ENCODE measurements at places on chromosomes 13 and 19. TPM values are rescaled to one million over a fixed set of nuclear protein-coding genes. Genes with fewer than 3 reads are reported as not detected.

TEX29 gene
- polyA plus RNA-seq: 0.59 TPM

TGFBR3L gene
- 0.39 TPM for polyA plus RNA-seq

SPINT2 gene
- polyA plus RNA-seq: 330 TPM

VSTM1 gene
- not detected for polyA plus RNA-seq

DNA sequence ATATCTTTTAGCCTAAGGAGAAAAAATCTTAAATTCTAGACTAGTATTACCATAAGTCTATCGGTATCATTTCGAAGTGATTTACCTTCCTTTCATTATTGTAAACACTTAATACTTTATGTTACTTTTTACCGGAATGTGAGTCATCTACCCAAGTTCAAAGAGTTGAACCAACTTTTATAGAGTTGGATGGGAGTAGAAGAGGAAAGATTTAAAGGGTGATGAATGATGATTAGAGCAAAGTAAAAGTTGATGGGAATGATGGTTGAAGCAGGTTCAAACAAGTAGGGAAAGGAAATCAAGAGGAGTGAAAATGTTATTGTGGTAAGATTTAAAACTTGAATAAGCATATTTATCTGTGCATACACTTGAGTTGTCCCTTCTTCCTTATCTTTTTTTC, 11.3 kb upstream of the LPAR6 start:
- DNase-seq: no peak

GRCh38 chr13:37923236-37923635, 53.7 kb upstream of the TRPC4 start:
- DNase-seq: no peak

GRCh38 chr13:109803825-109804224, 17.4 kb upstream of the IRS2 start:
- DNase-seq: no peak

DNA sequence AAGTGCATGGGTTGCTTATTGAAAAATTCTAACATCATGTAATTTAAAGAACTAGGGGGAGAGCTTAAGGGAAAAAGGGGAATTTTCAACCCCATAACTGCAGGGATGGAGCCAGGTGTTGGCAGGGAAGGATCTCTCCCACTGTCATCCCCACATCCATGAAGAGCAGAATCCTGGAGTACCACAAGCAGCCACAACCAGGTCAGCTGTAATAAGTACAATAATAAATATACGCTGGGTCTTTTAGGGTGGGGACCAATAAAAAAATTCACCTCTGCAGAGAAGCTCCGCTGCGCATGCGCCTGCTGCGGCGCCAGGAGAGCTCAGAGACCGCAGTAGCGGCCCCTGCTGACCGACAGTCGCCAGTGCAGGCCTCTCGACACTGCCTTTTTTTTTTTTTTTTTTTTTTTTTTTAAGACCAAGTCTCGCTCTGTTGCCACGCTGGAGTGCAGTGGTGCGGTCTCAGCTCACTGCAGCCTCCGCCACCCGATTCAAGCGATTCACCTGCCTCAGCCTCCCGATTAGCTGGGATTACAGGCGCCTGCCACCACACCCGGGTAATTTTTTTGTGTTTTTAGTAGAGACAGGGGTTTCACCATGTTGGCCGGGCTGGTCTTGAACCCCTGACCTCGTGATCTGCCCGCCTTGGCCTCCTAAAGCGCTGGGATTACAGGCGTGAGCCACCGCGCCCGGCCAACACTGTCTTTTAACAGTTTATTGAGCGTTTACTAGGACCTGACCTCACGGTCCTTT, 2.5 kb upstream of the EEF2 start:
- DNase-seq: peak; percentile 79

- no peak for DNase-seq
Measured at GRCh38 chr13:103926118-103926517, 859.9 kb upstream of the SLC10A2 start.

GRCh38 chr13:53921473-53921872, 892.9 kb downstream of the OLFM4 start:
- DNase-seq: no peak

- DNase-seq: no peak
Measured at GRCh38 chr13:30744056-30744680, 8.8 kb downstream of the ALOX5AP start.

DNA sequence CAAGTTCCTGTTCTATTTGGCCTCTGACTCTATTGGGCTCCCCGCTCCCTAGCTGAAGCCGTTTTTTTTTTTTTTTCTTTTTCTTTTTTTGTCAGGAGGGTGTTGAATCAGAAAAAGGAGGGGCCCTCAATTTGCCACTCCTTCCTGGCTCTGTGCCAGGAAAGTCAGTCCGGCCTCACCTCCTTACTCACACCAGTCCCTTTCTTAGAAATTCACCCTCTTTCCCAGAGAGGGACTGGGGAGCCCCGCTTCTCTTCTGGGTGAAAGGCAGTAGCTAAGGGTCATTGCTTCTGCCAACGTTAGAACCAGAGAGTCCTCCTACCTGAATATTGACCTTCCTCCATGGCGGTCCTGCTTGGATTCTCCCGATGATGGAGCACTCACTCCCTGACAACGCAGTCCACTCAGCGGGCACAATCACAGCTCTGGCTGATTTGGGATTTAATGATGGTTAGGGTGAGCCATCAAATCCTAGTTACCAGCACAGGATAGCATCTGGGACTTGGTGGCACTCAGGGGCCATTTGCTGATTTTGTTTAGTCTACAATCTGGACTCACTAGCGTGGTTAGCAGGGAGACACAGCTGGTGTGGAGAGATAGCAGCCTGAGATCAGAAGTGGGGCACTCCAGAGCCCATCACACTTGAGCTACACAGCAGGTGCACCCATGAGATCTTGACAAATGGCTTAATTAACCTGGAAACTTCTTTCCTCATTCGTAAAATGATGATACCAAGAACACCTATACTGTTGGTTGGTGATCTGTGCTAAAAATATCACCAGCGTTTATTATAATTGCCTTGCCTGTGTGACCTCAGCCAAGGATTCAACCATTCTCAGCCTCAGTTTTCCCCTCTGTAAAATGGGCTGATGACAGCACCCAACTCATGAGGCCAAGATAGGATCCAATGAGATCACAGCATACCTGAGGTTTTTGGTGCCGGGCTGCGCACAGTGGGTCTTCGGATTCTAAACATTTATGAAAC, 2.2 kb downstream of the FCER2 start:
- no peak for DNase-seq

- no peak for DNase-seq
Measured at GRCh38 chr19:33641261-33641660, 19.5 kb downstream of the CHST8 start.
